ENCODE measurements at places on chromosomes 5 and 9. TPM values are rescaled to one million over a fixed set of nuclear protein-coding genes. Genes with fewer than 3 reads are reported as not detected.

The SLC27A6 gene
- total RNA-seq, result not detected

The C5orf34 gene
- total RNA-seq, result 2.6 TPM

The ST6GALNAC4 gene
- 75.8 TPM for total RNA-seq

The ACTBL2 gene
- total RNA-seq, result not detected

The ARAP3 gene
- 45.8 TPM for total RNA-seq

The DIRAS2 gene
- not detected for total RNA-seq

The LAMC3 gene
- under 0.01 TPM for total RNA-seq

The PCDHB10 gene
- 1.1 TPM for total RNA-seq

Data from vein endothelial cell (primary cell).